ENCODE measurements at places on chromosomes 6 and 20. TPM values are rescaled to one million over a fixed set of nuclear protein-coding genes. Genes with fewer than 3 reads are reported as not detected.
A peak's percentile ranks its signal among the peaks of the same experiment; 100 is the strongest.

- DNase-seq, result no peak
Measured at GRCh38 chr20:10313215-10313614, 94.6 kb downstream of the SNAP25 start.

- peak; percentile 96 for DNase-seq
Measured at GRCh38 chr20:36344517-36345132, 38.5 kb downstream of the DLGAP4 start.

DNA sequence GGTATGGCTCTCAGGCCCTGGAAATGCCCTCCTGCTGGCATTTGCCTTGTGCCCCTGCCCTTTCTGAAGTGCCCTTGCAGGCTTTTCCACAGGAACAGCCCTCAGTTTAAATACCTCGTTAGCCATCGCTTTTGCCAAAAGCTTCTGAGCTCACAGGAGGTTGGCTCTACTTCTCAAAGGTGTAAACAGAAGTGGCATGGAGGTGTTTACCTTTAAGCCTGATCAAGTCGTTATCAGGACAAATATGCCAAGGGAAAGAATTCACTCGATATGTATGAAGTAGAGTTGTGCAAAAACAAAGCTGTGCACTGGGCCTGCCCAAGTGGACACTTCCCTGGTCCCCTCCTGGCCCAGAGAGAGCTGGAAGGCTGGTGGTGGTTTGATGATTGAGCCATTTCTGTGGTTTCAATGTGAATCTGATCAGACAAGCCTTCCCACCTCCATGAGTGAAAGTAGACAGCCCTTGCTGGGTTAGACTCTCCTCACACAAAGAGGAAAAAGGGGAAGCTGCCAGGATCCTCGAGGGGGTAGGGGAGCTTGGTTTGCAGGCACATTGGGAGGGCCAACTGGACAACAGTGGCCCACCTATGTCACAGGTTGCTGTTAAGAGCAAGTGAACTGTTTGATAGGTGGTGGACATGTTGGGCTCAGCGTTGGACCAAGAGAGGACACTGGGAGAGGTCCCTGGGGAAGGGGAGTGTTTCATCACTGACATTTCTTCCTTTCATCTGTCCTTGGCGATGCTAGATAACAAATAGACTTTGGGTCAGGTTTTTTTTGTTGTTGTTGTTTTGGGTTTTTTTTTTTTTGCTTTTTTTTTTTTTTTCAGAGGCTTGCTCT is 98.7 kb downstream of the ZDHHC14 start:
- no peak for DNase-seq

Gene MUC21
- not detected for total RNA-seq

DNA sequence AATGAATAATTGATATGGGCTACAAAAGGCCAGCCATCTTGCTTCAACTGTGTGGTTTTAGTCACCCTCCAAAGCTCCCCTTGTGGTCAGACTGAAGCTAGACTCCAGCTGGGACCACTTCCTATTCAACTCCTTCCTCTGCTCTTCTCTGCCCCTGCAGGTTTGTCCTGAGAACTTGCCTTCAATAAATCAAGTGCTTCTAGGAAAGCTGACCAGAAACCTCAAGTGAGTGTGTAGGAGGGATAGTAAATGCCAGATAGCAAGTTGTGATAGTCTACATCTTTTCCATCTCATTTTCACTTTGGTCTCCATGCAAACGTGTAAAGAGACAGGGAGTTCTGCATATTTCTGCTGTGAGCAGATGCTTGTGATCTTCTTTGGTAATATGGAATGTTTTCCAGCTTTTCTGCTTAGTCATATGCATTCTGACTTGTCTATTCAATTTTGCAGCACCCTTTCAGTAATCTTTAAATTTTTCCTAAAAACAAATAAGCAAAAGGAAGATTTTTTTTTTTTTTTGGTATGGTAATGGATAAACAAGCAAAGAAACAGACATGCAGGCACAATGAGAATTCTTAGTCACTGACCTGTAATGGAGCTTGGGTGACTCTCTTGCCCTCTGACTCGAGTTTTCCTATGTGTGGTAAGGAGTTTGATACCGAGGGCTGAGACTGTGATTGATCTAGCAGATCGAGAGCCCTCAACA is 201.3 kb upstream of the BTBD3 start:
- peak; percentile 81 for DNase-seq

- DNase-seq, result peak; percentile 75
Measured at GRCh38 chr6:1527073-1527457, 82.7 kb upstream of the FOXC1 start.

Gene SLC32A1
- total RNA-seq, result 1.3 TPM

GRCh38 chr6:122996794-122997505 is 915 bp downstream of the CLVS2 start:
- DNase-seq, result no peak

GRCh38 chr20:13659288-13659687 is 20.6 kb upstream of the TASP1 start:
- DNase-seq, result no peak

DNA sequence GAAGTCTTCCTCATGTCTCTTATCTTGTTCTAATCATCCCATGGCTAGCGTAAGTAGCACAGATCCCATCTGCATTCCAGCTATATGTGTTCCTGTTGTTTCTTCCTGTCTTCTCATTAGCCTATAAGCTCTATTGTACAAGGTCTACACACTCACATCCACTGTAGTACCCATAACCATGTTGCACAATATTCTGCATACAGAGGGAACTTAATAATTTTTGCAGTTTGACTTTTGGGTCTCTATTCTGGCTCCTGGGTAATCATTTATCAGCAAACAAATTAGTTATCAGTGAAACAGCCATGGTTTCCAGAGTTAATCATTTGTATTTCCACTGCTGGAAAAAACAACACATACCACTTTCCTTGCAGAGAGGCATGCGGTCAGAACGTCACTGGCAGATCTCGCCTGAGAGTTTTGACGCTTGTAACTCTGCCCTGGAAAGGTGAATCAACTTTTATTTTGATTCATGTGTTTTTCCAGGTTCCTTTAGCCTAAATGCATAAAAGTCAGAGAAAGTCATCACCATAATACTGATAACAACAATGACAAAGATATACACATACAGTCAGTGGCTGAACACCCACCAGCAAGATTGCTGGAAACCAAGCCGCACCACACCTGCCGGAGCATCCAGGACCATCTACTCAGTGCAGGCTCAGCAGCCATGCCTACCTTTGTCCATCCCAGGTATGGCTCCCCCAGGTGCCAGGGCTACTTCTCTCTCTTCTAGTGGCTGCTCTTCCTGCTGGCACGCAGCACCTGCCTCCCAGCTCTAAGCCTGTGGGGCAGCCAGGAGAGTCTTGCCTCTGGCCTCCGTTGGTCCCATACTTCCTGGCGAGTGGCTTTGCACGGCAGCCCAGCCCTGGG is 158.2 kb downstream of the QRSL1 start:
- DNase-seq, result no peak

Gene JAG1
- 20.8 TPM for total RNA-seq

DNA sequence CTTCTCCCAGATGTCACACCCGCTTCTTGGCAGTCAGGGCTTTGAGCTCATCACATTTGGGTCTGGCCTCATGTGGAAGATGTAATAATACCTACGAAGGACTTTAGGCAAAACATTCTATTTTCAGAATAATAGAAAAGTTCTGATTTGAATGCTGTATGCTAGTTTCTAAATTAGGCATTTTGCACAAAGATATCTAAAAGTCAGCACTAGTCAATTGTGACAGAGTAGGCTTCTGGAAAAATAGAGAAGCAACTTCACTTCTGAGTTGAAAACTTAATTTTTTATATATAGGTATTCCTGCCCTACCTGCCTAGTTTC is 38.3 kb upstream of the CD2AP start:
- DNase-seq, result no peak

GRCh38 chr20:11814267-11814666 is 103.4 kb upstream of the BTBD3 start:
- no peak for DNase-seq

Gene GLP1R
- total RNA-seq, result not detected

- peak; percentile 28 for DNase-seq
Measured at GRCh38 chr20:17169585-17170136, 57.2 kb upstream of the PCSK2 start.

DNA sequence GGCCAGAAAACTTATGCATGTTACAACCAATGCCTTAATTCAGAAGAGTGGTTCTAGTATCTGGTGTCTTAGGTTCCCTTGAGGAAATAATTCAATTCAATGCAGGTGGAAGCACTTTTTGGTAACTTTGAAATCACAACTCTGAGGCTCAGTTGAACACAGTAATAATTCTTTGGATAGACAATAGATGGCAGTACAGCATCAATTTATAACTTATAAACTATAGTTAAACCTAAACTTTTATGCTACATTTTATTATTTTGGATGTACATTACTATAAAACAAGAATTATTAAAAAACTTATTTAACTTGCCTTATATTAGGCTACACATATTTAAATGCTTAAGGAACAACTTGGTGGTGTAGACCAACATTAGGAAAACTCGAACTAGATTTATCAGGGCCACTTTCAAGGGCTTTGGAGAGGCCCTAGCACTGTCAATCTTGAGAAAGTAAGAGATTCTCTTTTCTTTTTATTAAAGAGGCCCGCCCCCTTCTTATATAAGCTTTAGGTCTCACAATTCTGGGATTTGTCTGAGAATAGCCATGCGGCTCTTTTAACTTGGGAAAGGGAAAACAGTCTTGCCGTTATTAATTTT is 85.9 kb downstream of the CRYBG1 start:
- no peak for DNase-seq

- DNase-seq, result no peak
Measured at GRCh38 chr6:148508401-148509041, 165.9 kb downstream of the SASH1 start.

Gene LGSN
- total RNA-seq, result not detected

GRCh38 chr6:41774841-41775240 is 4.9 kb downstream of the FRS3 start:
- DNase-seq, result no peak

GRCh38 chr6:106272287-106272686 is 53.3 kb downstream of the ATG5 start:
- no peak for DNase-seq

GRCh38 chr6:18107061-18107460 is 15.4 kb downstream of the NHLRC1 start:
- DNase-seq, result no peak

Gene AGER
- 35.2 TPM for total RNA-seq

Gene LRRC73
- total RNA-seq, result 1.0 TPM

GRCh38 chr6:150692604-150693003 is 92.9 kb downstream of the PLEKHG1 start:
- no peak for DNase-seq

Gene CASS4
- not detected for total RNA-seq

DNA sequence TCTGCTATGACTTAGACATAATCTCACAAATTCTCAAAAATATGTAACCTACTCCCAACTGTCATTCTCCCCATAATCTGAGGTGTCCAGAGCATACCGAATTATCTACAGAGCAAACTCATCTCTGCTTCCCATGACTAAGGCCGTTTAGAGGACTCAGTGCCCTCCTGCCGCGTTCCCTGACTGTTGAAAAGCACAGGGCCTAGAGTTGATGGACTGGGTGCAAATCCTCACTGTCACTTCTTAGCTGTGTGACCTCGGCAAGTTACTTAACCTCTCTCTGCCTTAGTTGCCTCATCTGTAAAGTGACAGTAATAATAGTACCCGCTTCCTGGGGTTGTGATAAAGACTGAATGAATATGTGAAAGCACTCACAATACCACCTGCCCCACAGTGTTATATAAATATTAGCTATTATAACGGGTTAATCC is 4.7 kb upstream of the TUBB2A start:
- peak; percentile 71 for DNase-seq

Gene PET117
- 32.8 TPM for total RNA-seq

Gene ANKRD66
- total RNA-seq, result not detected

DNA sequence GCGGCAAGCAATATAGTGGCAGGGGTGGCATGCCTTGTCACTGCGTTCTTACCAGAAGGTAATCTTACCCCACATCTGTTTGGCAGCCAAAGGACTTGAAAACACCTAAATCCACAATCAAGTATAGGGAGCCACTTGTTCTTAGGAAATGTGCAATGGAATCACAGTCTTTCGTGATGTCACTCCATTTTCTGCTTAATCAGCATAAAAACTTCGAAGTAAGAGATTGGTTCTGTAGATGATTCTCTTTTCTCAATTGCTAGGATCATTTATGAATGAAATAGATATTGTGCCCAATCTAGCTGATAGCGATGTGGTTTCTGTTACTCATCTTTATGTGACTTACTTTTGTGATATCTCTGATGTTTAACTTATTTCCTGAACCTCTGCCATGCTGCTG is 89.0 kb downstream of the SLC22A3 start:
- DNase-seq, result no peak

Gene TCP11
- not detected for total RNA-seq

Gene CPNE5
- 0.14 TPM for total RNA-seq

Gene CALHM4
- total RNA-seq, result not detected

Gene GDAP1L1
- not detected for total RNA-seq

Gene SUPT3H
- total RNA-seq, result 34.7 TPM

GRCh38 chr6:6315660-6316059 is 4.8 kb downstream of the F13A1 start:
- peak; percentile 86 for DNase-seq

- no peak for DNase-seq
Measured at GRCh38 chr20:48880981-48881657, 40.4 kb upstream of the ARFGEF2 start.

- no peak for DNase-seq
Measured at GRCh38 chr6:24696097-24696496, 22.9 kb downstream of the C6orf62 start.

DNA sequence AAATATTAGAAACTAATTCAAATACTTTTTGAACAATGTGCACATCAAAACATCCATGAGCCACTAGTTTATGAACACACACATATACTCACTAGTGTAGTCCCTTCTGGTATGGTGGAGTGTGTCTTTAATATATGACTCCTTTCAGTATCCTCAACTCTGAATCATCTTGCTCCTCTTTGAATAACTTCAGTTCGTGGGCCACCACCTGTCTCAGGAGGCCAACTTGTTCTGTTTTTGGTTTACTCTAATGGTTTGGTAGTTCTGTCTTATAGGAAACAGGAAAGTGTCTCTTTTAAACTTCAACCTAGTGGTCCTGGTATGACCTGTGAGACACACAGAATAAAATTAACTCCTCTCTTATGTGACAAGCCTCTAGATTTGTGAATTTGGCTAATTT is 55.6 kb downstream of the ZNF292 start:
- DNase-seq, result peak; percentile 58

GRCh38 chr6:168692193-168692914 is 251.4 kb downstream of the SMOC2 start:
- no peak for DNase-seq

GRCh38 chr6:83215131-83216047 is 22.2 kb downstream of the RWDD2A start:
- peak; percentile 69 for DNase-seq
